Stimulated activated CD4-positive, alpha-beta T cell treated with anti-CD3 and anti-CD28 coated beads, Interleukin-4, amount 100 ng/mL, for 1 hour (primary cell): ENCODE measurements at places on chromosomes 3 and 15.

DNA sequence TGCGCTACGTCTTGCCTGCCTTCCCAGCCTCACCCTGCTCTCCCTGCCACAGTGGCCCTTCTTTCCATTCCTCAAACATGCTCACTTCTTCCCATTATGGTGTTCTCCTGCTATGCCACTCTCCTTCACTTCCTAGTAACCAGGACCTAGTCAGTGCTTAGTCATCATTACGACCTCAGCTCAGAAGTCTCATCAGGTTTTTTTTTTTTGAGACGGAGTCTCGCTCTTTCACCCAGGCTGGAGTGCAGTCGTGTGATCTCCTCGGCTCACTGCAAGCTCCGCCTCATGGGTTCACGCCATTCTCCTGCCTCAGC lies 149.5 kb downstream of the GREM1 start:
- DNase-seq = no peak

DNA sequence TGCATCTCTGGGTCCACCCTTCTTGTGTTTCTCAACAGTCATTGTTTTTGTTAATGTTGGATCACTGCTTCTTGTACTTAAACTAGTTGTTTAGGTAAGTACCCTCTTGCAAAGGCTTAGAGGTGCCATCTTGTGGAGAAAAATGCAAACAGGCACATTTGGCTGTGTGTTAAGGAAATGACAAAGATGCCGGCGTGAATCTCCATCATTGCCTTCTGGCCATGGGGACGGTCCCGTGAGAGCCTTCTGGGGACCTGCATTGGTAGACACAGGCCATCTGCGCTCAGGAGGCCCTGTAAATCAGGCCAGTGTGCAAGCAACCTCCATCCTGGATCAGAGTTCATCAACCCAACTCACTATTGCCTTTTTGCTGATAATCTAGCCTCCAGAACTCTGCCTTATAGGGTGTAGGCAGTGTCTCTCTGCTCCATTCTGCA lies 158.6 kb upstream of the NR2E3 start:
- DNase-seq = no peak

GRCh38 chr3:58296269-58296668 lies 9.8 kb upstream of the RPP14 start:
- DNase-seq = no peak

DNA sequence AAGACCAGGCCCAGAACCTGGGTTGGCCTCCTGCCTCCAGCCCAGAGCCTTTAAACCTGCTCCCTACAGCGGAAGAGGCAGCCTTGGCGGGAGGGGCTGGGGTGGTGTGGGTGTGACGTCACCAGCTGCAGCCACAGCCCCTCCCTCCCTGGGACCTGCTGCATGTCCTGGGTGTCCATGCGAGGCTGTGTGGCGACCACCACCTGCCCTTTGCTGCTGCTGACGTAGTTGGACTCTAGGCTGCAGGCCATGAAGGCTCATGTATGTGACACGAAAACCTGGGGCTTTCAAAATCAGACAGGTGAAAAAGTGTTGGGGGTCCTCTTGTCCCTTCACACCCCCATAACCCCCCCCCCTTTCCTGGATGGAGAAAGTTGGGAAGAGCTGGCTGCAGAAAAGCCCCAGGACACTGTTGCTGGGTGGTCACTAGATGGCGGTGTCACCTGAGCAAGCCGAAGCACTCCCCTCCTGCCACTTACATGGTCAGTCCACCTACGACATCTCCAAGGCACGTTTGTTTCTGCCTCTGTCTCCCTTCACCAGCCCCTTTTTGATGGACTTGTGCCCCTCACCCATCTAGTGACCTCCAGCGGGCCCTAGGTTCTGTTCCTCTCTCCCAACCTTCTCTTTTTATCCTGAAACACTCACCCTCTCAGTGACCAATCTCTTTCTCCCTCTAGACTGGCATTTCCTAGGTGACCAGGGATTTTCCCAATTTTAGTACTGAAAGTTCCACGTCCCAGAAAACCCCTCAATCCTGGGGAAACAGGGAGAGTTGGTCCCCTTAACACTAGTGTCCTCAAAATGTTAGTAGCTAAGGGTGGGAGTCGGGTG lies 35.2 kb downstream of the SLC6A20 start:
- peak; percentile 33 for DNase-seq
